ENCODE measurements at places on chromosomes 1 and 21.

DNA sequence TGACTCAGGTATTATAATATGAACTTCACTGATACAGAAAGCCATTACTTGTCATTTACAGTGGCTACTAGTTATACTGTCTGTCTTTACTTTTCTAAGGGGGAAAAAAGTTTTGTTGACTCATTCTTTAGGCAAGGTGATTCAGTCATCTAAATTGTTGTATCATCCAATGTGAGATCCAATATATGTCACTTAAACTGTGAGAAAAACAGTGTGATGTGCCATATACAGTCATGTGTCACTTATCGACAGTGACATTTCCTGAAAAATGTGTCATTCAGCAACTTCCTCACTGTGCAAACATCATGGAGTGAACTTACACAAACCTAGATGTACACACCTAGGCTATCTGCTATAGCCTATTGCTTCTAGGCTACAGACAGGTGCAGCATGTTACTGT lies 57.6 kb downstream of the KCNK2 start:
- no peak for DNase-seq

DNA sequence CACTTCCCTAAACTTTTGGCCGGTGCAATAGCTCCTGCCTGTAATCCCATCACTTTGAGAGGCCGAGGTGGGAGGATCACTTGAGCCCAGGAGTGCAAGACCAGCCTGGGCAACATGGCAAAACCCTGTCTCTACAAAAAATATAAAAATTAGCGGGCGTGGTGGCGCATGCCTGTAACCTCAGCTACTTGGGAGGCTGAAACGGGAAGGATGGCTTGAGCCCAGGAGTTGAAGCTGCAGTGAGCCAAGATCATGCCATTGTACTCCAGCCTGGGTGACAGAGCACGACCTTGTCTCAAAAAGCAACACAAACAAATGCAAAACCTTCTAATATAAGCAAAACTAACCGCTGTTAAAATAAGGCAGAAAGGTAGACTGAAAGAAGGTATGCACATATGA lies 25.9 kb downstream of the TMEM51 start:
- DNase-seq: no peak

GRCh38 chr1:115286431-115287205 lies 51.4 kb downstream of the NGF start:
- no peak for DNase-seq

DNA sequence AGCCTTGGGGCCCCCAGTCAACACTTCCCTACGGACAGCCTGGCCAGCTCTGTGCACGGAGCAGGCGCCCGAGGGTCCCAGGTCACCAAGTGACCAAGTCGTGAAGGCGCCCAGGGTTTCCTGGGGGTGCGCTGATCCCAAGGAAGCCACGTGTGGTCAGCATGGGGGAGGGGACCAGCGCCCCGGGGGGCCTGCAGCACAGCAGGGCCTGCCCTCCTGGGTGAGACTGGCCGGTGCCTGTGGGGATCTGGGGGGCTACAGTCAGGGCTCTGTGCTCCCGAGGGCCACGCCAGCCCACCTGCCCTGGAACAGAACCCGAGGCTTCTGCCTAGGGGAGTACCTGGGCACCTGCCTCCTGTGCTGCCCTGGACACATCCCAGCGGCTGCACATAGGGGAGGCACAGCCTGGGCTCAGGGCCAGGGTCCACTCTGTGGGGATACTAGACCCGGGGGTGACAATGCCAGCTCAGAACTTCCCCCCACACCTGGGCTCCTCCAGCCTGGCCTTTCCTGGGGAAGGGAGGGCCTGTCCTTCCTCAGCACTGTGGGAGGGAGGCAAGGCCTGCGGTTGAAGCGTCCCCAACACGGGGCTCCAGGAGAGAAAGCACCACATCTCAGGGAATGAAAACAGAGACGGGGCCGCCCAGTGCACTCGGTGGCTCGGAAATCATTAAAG lies 6.2 kb upstream of the POFUT2 start:
- no peak for DNase-seq

DNA sequence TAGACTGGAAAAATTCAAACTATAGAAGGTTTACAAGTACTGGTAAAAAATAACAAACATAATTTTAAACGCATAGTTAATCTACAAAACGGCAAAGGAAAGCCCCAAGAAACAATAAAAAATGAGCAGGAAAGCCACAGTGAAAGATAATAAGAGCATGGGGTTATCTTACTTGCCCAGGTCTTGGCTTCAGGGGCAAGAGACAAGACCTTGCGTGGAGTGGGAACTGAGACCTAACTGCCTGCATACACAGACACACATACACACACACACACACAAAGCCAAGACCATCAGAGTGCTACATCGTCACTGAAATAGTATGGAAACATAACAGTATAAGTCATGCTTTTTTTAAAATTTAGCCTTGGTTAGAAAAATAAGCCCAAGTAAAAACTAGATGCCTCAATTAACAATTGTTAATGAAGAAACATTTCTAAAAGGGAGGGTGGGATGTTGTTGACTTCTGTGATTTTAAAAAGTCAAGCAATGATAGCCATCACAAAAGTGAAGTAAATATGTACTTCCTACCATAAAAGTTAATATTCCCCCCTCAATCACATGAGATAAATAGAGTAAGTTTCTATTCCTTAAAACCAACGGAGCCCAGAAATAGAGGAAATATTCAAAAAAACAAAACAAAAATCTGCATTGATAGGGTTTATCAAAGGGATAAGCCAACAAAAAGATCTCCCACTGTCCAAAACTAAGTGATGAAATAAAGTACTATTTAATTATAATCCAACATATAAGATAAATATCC lies 29.4 kb upstream of the CRP start:
- DNase-seq: no peak

GRCh38 chr1:160558660-160559380 lies 20.5 kb downstream of the CD84 start:
- DNase-seq: no peak

DNA sequence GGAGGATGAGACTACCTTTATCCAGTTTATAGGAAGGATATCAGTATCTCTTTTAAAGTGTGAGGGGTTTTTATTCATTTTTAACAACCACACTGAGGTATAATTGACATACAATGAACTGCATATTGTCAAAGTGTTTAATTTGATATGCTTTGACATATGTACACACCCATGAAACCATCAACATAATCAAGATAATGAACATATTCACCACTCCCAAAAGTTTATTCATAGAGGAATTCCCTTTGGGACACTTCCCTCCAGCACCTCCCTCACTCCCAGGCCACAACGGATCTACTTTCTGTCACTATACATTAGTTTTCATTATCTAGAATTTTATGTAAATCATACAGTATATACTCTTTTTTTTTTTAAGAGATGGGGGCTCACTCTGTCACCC lies 63.4 kb upstream of the MCOLN3 start:
- no peak for DNase-seq

GRCh38 chr21:25215698-25216384 lies 391.4 kb downstream of the MRPL39 start:
- no peak for DNase-seq

- no peak for DNase-seq
Measured at GRCh38 chr1:43352881-43353280, 5.9 kb upstream of the CDC20 start.

- DNase-seq: no peak
Measured at GRCh38 chr1:110443451-110443850, 7.5 kb upstream of the PROK1 start.

DNA sequence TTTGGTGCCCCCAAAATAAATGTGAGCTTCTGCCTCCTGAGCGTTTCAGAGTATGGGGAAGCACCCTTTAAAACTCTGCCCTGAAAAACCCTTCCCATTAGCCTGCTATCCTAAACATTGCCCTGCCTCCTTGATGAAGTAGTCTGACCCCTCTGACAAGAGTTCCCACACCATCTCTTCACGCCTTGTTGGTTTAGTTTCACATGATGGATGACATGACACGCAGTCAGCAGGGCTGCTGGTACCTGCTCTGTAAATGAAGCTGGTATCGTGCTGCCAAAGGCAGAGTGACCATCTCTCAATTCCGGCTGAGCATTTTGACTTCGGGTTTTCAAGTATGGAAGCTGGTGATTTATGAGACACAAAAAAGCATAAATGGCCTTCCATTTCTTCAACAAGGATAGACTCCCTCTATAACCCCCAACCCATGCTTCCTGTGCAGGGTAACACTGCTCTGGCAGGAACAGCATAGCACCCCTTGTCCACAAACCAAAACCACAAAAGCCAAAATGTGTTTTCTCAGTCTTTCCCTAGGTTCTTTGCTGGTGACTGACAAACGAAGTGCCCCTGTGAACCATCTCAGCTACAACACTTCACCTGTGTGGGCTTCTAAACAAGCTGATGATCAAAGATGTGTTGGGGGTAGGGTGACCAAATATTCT lies 444.6 kb downstream of the NUF2 start:
- no peak for DNase-seq

DNA sequence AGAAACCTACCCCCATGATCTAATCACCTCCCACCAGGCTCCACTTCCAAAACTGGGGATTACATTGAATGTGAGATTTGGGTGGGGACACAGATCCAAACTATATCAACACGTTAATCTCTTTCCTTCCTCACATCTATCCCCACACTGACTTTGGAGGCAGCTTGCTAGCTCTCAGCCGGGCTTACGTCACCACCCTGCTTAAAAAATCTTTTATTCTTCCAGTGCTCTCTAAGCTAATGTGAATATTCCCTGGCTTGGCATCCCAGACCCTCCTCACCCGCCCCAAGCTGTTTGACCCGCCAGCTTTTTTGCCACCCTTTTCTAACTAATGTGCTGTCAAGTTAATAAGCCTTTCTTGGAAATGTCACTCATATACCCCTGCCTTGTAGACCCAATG lies 47.9 kb upstream of the CTPS1 start:
- no peak for DNase-seq

GRCh38 chr21:31928656-31929055 lies 55.8 kb downstream of the HUNK start:
- no peak for DNase-seq

- no peak for DNase-seq
Measured at GRCh38 chr1:74222701-74223100, 12.5 kb upstream of the TNNI3K start.

- DNase-seq: no peak
Measured at GRCh38 chr1:110749960-110750359, 75.2 kb upstream of the KCNA3 start.

DNA sequence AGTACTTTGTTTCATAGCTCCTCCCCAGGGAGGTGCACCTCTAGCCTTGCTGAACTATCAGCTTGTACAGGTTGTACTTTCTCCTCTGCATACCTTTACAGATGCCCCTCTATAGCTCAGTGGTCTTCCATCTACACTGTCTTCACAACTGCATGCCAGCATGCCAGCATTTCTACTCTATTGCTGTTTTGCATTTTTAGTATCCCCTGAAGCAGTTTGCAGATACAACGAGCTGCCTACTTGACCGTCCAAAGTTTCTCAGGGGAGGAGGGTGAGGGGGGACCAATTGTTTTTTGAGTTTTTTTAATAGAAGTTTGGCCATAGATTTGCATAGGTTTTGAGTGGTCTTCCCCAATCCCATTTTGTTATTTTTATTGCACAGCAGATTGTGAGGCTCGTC lies 27.6 kb upstream of the CTH start:
- no peak for DNase-seq

GRCh38 chr1:196607981-196608380 lies 259 bp downstream of the KCNT2 start:
- DNase-seq: no peak

GRCh38 chr1:22143065-22144033 lies at the start of gene WNT4:
TSS of gene WNT4 (minus strand) at chr1:22143097. CDS start at chr1:22142922, 175 bp downstream.
- peak; percentile 32 for DNase-seq

DNA sequence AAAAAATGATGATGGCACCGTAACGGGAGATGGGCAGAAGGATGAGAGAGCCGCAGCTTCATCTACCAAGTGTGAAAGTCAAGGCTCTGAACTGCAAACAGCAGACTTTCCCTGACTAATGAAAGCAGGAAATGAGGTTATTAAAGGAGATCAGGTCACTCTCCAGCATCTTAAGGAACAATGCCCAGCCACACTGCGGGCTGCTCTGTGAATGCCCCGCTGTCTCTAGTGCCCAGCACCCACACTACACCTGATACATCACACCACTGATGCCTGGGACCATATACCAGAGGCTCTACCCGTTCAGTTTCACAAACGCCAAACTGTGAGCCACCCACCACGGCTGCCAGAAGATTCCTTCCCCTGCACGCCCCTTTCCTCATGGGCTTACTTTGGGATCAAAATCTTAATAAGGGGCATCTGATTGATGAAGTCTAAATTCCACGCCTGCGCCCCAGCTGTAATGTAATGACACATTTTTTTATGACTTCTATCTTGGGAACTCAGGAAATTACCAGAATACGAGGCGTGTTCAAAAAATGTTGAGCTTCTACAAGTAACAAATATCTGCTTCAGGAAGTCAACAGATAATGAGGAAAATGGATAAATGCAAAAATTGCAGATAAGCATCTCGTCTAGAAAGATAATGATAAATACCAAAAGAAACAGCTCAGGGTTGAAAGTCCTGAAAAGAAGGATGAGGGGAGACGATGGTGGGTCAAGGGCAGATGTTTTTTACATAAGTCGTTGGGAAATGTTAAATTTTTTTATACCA lies 72.0 kb downstream of the MIS18A start:
- no peak for DNase-seq

DNA sequence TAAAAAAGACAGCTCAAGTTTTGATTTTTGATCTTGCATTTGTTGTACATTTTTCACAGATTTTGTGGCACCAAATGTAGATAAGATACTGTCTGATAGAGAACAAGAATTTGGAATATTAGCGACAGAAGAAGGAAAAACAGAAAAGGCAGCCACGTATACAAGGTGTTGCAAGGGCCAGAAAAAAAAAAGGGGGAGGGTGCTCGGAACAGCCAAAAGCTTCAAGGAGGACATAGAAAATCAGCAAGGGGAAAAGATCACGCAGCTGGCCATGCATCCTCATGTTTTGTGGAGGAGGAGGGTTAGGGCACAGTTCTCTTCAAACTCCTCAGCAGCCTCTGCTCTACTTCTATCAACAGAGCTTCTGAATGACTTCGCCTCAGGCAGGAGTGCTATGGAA lies 80.7 kb upstream of the MROH9 start:
- no peak for DNase-seq

- DNase-seq: no peak
Measured at GRCh38 chr1:64801851-64802523, 57.1 kb downstream of the RAVER2 start.

DNA sequence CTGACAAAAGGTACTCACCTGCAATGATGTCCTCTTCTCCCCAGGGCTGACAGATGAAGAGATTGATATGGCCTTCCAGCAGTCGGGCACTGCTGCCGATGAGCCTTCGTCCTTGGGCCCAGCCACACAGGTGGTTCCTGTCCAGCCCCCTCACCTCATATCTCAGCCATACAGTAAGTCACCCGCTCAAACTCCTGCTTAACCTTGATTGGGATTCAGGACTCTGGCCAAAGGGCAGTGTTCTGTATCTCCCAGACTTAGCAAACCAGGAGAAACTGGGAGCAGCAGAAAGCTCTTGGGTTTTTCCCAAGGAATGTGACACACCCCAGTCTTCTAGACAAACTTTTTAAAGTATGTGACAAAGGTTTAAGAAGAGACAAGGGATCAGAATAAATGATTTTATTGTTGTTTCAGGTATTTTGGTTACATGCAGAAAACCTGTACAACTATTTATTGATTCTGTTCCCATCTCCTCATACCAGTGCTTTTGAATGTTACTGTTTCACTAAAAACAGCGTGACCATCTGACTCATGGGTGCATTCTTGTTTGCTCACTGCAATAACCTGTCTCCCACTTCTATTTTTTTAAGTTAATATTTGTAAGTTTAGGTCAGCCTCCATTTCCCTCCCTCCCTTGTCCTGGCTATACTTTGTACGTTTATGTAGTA lies 124.6 kb downstream of the PEX14 start:
- DNase-seq: no peak

All from CD4-positive, alpha-beta T cell (primary cell).